ENCODE measurements at places on chromosomes 5 and 9. TPM values are rescaled to one million over a fixed set of nuclear protein-coding genes. Genes with fewer than 3 reads are reported as not detected.

Gene SPINK5
- not detected for total RNA-seq

Gene PDZD2
- total RNA-seq, result 0.27 TPM

GRCh38 chr5:168946363-168946762 is 354.6 kb downstream of the SLIT3 start:
- no peak overlapping the region for H3K4me3 ChIP-seq
- no peak for DNase-seq
- no peaks in the 10 kb centered on the region for H3K4me1 ChIP-seq

GRCh38 chr5:90173299-90174030 is 236.1 kb downstream of the CETN3 start:
- H3K27me3 ChIP-seq, result no peaks in the 10 kb centered on the region
- no peak overlapping the region for H3K4me3 ChIP-seq
- H3K36me3 ChIP-seq, result no peaks in the 10 kb centered on the region
- no peaks in the 10 kb centered on the region for H3K4me1 ChIP-seq

Gene ADGRD2
- not detected for total RNA-seq

DNA sequence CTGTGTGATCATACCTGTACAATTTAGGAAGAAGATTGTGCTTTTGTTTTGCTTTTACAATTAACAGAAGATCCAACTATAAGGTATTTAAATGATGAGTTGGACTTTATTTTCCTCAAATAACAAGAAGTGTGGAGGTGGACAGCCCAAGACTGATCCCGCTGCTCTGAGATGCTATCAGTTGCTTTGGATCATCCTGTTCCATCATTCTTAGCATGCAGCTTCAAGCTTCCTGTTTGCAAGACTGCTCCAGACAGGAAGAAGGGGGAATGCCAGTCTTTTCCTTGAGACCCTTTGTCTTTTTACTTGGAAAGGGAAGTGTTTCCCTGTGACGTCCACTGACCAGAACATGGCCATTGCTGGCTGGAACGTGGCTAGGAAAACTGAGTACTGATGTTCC is 250.8 kb downstream of the ZSWIM6 start:
- H3K27ac ChIP-seq, result no peak overlapping the region
- H3K36me3 ChIP-seq, result no peaks in the 10 kb centered on the region
- H3K27me3 ChIP-seq, result no peaks in the 10 kb centered on the region

Gene CCDC192
- total RNA-seq, result not detected

Gene CAMK2A
- total RNA-seq, result not detected

- no peaks in the 10 kb centered on the region for H3K4me1 ChIP-seq
- H3K27ac ChIP-seq, result no peak overlapping the region
- peaks cover 14% of the 10 kb centered on the region for H3K36me3 ChIP-seq
- no peak overlapping the region for H3K4me3 ChIP-seq
Observed at GRCh38 chr5:72355706-72356299, 35.6 kb downstream of the PTCD2 start.

- DNase-seq, result no peak
- no peaks in the 10 kb centered on the region for H3K27me3 ChIP-seq
- H3K4me1 ChIP-seq, result no peaks in the 10 kb centered on the region
- no peak overlapping the region for H3K27ac ChIP-seq
Observed at GRCh38 chr5:54171645-54172384, 138.6 kb downstream of the ARL15 start.

DNA sequence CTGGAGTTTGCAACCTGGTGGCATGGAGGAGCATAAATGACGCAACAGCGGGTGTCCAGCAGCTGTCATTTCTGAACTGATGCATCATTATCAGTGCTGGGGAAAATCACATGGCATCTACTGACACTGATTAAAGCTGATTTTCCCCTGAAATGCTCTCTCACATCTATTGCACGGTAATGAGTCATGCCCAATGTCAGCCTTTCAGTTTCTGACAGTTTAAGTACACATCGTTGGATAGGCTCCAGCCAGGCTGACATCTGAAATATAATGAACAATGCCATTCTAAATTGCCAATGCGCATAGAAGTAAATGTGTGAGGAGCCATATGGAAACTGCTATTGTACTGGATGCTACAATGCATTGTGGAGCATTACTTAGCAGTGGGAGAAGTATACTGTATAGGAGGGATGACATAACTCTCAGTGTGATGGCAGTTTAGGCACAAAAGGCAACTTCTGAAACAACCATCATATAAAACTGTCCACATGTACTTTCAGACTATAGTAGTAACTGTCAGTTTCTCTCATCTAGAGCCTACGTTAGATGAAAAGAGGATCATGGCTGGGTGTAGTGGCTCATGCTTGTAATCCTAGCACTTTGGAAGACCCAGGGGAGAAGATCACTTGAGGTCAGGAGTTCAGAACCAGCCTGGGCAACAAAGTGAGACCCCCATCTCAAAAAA is 389.3 kb upstream of the DMAC1 start:
- no peaks in the 10 kb centered on the region for H3K27me3 ChIP-seq
- no peaks in the 10 kb centered on the region for H3K36me3 ChIP-seq
- H3K4me1 ChIP-seq, result no peaks in the 10 kb centered on the region
- no peak overlapping the region for H3K4me3 ChIP-seq
- no peak overlapping the region for H3K27ac ChIP-seq

DNA sequence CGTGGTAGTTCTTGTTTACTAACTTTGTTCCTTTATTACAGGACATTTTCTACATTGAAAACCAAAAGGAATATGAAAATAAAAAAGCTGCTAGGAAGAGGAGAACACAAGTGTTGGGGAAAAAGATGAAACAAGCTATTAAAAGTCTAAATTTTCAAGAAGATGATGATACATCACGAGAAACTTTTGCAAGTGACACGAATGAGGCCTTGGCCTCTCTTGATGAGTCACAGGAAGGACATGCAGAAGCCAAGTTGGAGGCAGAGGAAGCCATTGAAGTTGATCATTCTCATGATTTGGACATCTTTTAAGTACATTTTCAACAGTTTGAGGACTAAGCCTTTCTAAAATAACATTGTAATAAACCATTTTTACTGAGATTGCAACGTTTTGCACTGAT is 23.8 kb downstream of the PHAX start:
- DNase-seq, result no peak
- no peak overlapping the region for H3K27ac ChIP-seq
- no peaks in the 10 kb centered on the region for H3K27me3 ChIP-seq
- H3K4me1 ChIP-seq, result no peaks in the 10 kb centered on the region

DNA sequence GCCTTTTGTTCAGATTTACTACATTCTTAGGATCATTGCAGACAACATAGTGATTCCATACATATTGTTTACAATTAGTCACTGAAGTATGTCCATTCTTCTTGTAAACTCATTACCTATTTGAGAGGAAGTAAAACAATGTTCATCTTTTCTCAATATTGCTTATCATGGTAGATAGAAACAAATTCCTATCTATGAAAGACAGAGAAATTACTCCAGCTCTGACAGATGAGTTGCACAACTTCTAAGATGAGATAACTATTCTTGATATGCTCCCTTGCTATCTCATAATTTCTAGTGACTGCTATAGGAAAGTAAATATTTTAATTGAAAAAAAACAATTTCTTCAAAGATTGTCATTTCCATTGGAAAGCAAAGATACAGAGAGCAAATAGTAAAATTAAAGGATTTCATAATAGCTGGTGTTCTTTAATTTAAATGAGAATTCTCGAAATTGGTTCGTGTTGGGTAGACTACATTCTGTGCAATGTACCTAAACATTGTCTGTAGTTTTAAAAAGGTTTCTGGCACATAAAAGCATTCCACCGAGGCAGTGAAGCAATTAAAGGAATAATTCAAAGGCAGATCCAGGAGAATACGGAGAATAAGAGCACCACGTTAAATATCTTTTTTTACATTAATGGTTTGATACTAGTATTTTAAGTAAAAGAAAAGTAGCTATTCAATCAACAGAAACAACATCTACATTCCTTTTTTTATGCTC is 1029.1 kb upstream of the ACO1 start:
- no peak overlapping the region for H3K4me3 ChIP-seq
- H3K4me1 ChIP-seq, result no peaks in the 10 kb centered on the region
- no peak for DNase-seq
- H3K36me3 ChIP-seq, result no peaks in the 10 kb centered on the region
- H3K27ac ChIP-seq, result no peak overlapping the region

Gene IL13
- total RNA-seq, result 65.3 TPM

DNA sequence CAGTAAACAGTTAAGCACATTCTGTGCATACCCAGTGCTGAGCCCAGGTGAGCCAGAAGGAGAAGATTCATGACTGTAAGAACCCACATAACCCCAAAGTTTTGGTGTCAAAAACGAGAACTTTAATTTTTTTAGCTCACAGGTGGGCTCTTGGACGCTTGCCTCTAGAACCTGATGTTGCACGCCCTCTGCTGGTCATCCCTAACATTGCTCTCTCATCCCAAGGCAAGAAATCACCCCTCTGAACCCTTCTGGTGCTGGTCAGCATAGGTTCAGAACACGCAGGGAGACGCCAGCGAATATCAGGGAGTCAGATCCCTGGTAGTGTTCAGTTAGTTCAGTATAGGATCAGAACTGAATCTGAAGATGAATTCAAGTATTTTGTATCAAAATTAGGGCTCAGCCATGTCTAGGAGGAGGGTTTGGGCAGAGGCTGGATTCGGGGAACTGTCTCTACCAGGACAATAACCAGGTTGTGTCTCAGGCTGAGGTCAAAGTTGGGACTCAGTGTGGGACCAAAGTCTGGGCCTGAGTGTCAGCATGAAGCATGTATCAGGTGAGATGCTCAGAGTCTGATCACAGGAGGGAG is 4.1 kb upstream of the DNAJB5 start:
- H3K4me3 ChIP-seq, result no peak overlapping the region
- DNase-seq, result peak; percentile 36
- no peak overlapping the region for H3K27ac ChIP-seq
- peaks cover 68% of the 10 kb centered on the region for H3K4me1 ChIP-seq
- H3K36me3 ChIP-seq, result no peaks in the 10 kb centered on the region

Gene FOXI1
- total RNA-seq, result not detected

GRCh38 chr5:135895474-135896006 is at the start of gene IL9:
Gene IL9 (minus strand): TSS chr5:135895841. CDS start chr5:135895816, 25 bp downstream.
- no peaks in the 10 kb centered on the region for H3K36me3 ChIP-seq
- H3K4me1 ChIP-seq, result no peaks in the 10 kb centered on the region
- no peak for DNase-seq
- H3K27me3 ChIP-seq, result peaks cover 3% of the 10 kb centered on the region
- H3K27ac ChIP-seq, result no peak within 1 kb of the TSS

- H3K4me1 ChIP-seq, result no peaks in the 10 kb centered on the region
- H3K27me3 ChIP-seq, result no peaks in the 10 kb centered on the region
- DNase-seq, result no peak
- no peak overlapping the region for H3K27ac ChIP-seq
Observed at GRCh38 chr9:95953986-95954385, 78.5 kb downstream of the ERCC6L2 start.

Gene NDUFAF2
- total RNA-seq, result 46.8 TPM

Gene PCA3
- not detected for total RNA-seq

GRCh38 chr5:137791387-137791786 is 37.2 kb upstream of the HNRNPA0 start:
- no peak overlapping the region for H3K4me3 ChIP-seq
- no peaks in the 10 kb centered on the region for H3K4me1 ChIP-seq
- no peak overlapping the region for H3K27ac ChIP-seq
- no peak for DNase-seq

DNA sequence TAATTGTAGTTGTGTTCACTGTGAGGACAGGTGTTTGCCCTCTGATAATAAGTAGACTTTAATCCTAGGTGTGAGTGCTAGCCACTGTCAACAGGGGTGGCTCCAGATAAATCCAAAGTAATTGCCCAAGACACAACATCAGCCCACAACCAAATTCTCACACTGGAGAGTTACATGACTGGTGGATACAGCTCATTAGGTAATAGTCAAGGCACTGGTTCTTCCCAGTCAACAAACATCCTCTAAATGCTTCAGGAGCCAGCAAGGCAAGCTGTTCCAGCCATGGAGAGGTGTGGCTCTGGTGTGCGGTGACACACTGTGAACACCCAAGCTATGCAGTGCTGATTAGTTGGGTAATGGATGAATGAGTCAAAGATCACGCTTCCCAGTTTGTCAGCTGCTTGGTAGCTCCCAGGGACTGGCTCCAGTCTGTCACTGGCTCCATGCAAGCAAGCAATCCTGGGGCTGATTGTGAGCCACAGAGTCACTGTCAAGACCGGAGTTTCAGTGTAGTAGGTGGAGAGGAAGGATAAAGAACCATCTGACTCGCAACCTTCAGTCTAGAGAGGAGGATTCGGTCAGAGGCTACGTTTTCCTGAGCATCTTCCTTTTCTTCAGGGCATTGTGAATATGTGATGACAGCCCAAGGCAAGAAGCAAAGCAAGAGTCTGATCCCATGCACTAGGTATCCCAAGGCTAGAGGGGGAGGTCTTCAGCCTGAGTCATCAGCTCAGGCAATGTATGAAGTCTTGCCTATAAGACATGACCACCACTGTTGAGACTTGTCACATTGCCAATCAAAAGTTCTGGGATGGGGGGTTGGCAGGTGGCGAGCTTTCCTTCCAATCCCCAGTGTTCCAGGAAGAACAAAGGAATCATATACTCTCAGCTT is 63.1 kb downstream of the UGCG start:
- no peak overlapping the region for H3K4me3 ChIP-seq
- H3K4me1 ChIP-seq, result no peaks in the 10 kb centered on the region
- no peaks in the 10 kb centered on the region for H3K27me3 ChIP-seq
- no peaks in the 10 kb centered on the region for H3K36me3 ChIP-seq
- DNase-seq, result no peak

- H3K27ac ChIP-seq, result no peak overlapping the region
- peaks cover 5% of the 10 kb centered on the region for H3K4me1 ChIP-seq
- DNase-seq, result no peak
- no peak overlapping the region for H3K4me3 ChIP-seq
Observed at GRCh38 chr9:114434878-114435311, 47.1 kb upstream of the AKNA start.

Gene FCN2
- total RNA-seq, result not detected

DNA sequence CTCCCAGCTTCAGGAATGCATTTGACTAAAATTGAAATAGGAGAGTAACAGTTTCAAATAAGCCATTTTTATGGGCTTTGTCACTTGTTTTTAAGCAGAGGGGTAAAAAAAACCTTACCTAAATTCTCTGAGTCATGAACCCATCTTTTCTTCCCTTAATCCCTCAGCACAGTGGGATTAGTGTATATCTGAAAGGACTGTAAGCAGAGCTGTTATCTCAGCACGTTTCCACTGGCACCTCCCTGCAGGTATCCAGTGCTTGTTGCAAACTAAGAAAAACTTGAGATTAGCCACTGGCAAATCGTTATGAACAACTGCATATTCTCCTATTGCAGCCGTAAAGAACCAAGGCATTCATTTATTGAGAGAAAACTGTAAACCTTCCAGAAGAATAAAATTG is 872.7 kb downstream of the EFNA5 start:
- no peaks in the 10 kb centered on the region for H3K4me1 ChIP-seq
- DNase-seq, result no peak
- no peak overlapping the region for H3K27ac ChIP-seq

DNA sequence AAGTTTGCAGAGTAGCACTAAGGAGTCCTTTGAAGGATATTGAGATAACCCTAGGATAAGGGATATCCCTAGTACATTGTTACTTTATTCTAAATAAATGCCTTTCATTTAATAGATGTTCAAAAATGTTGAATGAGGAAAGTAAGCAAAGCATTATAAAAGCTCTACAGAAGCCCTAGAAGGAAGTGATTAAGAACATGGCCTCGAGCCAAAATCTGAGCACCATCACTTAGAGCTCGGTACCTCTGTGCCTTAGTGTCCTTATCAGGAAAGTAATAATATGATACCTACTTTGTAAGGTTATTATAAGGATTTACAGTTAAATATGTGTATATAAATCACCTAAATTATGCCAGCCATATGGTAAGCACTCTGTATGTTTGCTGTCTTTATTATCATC is 242.6 kb downstream of the KIAA0825 start:
- no peak overlapping the region for H3K27ac ChIP-seq
- no peaks in the 10 kb centered on the region for H3K27me3 ChIP-seq
- no peaks in the 10 kb centered on the region for H3K4me1 ChIP-seq
- DNase-seq, result no peak

- DNase-seq, result no peak
- H3K4me3 ChIP-seq, result no peak overlapping the region
- H3K4me1 ChIP-seq, result peaks cover 23% of the 10 kb centered on the region
- H3K27ac ChIP-seq, result no peak overlapping the region
- H3K36me3 ChIP-seq, result no peaks in the 10 kb centered on the region
Observed at GRCh38 chr5:73378070-73378469, 70.5 kb downstream of the FOXD1 start.
